ENCODE measurements at places on chromosomes 13 and 19. TPM values are rescaled to one million over a fixed set of nuclear protein-coding genes. Genes with fewer than 3 reads are reported as not detected.

DNA sequence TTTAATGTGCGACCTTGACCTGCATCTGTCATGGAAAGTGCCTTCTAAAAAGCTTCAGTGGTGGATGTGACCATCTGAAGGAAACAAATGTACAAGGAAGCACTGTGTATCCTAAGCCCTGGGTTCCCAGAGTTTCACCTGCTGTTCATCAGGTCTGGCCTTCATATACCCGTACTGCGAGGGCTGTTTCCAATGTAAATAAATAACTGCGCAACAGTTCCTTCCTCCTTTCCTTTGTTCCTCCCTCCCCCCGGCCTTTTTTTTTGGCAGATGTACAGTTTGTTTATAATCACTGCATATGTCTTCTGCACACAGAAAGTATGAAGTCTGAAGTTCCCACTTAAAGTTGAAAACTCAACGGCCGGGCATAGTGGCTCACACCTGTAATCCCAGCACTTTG, 5.2 kb downstream of the FAAP24 start:
- DNase-seq = no peak

DNA sequence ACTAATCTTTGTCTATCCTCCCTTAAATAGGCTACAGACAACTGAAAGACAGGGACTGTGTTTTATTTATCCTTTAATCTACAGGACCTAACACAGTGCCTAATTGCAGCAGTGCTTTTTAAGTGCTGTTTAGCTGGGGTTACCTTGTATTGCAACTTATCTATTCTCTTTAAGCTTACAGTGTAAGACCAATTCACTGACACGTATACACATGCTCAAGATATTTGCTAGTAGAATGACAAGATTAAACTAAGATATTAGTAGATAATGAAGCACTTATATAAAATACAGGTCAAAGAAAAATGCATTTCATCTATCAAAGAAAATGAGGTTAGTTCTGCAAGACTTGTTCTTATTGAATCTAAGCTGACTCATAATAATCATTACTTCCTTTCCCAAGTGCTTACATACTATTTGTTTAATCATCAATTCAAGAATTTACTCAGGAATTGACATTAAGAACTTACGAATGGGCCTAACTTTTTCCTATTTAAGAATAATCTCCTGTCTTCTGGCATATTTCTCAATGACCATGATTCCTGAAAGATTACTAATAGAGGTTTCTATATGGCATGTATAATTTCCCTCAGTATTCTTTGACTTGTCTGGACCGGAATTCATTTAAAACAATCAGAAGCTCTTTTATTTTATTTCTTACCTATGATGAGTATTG, 75.8 kb upstream of the MAB21L1 start:
- DNase-seq = no peak

CYP4F2 gene
- not detected for total RNA-seq

- DNase-seq = no peak
Measured at GRCh38 chr13:87820241-87820640, 149.1 kb downstream of the SLITRK5 start.

KCNC3 gene
- 0.32 TPM for total RNA-seq

ATP12A gene
- not detected for total RNA-seq

DNA sequence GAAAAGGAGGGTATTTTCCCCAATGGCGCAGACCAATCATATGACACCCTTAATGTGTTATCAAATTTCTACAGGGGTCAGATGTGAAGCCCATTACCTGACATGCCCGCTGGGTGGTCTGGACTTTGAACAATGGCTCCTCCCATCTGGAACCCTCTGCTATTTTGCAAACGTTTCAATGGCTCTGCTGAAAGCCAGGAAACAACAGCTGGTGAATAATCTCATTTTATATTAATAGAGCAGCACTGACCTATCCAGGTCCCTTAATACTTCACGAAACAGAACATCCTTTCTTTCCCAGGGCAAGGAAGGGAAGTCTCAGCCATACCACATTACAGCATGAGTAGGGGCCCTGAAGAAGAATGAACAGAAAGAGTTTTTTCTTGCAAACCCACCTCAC, 20.3 kb upstream of the KPNA3 start:
- no peak for DNase-seq

MADCAM1 gene
- not detected for total RNA-seq

ZNF497 gene
- 0.84 TPM for total RNA-seq

DNA sequence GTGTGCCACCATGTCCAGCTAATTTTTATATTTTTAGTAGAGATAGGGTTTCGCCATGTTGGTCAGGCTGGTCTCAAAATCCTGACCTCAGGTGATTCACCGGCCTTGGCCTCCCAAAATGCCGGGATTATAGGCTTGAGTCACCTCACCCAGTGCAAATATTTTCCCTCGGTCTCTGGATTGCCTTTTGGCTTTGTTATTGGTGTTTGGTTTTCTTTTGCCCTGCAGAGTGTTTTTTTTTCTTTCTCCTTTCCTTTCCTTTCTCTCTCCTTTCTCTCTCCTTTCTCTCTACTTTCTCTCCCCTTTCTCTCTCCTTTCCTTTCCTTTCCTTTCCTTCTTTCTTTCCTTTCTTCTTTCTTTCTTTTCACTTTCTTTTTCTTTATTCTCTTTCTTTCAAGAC, 33.2 kb downstream of the KDM4B start:
- no peak for DNase-seq

- DNase-seq = no peak
Measured at GRCh38 chr13:111403266-111403665, 82.8 kb downstream of the TEX29 start.

ZNF549 gene
- total RNA-seq = 3.7 TPM

DNA sequence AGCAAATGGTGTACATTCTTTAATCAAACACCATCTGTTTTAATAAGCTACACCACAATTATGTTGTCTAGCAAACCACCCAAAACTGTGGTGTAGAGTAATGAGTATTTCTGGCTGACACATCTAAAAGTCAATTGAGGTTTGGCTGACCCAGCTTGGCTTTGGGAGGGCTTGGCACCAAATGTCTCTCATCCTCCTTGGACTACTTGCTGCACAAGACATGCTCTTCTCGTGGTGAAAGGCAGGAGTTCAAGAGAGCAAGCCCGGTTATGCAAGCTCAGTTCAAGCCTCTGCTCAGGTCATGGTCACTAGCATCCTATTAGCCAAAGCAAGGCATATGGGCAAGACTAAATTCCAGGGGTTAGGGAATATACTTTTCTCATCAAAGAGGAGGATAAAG, 37.1 kb downstream of the LACC1 start:
- no peak for DNase-seq

LGALS14 gene
- total RNA-seq = not detected

SELENOV gene
- total RNA-seq = not detected

GRCh38 chr19:46299004-46299509, 2.2 kb downstream of the HIF3A start:
- DNase-seq = peak; percentile 99

DNA sequence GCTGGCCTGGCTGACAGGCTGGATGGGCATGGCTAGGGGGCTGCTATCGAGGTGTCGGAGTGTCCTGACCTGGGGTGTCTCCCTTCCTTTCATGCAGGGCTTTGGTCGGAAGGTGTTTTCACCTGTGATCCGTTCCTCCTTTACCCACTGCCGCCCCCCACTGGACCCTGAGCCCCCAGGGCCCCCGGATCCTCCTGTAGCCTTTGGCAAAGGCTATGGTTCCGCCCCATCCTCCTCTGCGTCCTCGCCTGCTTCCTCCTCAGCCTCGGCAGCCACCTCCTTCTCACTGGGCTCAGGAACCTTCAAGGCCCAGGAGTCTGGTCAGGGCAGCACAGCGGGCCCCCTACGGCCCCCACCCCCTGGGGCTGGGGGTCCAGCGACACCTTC, 11.8 kb upstream of the PRR19 start:
- no peak for DNase-seq

DNA sequence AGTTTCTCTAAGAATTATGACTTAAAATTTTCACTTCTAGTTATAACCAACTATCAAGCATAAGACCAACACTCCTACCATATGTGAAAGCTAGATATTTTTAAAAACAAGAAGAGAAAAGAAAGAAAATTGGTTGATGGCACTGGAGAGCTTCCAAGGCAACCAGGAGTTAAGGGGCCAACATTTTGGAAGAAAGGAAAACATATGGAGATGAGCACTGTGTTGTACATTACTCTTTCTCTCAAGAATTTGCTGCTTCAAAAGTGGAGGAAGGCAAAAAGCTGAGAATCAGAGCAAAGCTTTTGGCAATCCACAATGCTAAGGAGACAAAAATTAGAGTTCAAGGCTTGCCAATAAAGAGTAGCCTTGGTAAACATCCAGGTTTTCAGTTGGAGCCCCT, 446.2 kb downstream of the ITGBL1 start:
- no peak for DNase-seq

- DNase-seq = no peak
Measured at GRCh38 chr13:84574851-84575250, 692.6 kb upstream of the SLITRK1 start.

DNA sequence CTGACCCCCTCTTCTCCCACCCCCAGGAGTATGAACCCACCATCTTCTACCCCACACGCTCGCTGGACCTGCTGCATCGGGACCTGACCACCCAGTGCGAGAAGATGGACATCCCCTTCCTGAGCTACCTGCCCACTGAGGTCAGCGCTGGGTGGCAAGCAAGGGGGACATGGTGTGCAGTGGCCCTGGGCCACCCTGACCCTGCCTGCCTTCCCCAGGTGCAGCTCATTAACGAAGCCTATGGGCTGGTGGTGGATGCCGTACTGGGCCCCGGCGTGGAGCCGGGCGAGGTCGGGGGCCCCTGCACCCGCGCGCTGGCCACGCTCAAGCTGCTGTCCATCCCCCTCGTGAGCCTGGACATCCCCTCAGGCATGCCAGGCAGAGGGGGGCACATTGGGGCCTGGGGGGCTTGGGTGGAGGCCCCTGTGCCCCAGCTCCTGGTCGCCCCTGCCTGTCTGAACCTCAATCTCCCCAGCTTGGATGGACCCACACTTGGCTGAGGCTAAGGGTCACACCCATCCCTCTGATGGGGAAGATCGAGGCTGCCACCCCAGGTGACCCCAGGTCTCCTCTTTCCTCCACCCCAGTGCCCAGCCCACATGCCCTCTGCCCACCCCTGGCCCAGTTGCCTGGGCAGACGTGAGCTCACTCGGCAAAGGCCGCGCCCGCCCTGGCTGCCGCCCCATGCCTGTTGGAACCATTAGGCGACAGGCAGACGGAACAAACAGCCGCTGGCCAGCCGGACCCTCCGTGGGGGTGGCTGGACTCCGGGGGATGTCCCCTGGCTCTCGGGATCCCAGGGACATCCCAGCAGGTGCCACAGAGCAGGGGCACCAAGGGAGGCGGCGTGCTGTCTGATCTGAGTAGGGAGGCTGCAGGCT, 2.5 kb upstream of the CILP2 start:
- no peak for DNase-seq

DNA sequence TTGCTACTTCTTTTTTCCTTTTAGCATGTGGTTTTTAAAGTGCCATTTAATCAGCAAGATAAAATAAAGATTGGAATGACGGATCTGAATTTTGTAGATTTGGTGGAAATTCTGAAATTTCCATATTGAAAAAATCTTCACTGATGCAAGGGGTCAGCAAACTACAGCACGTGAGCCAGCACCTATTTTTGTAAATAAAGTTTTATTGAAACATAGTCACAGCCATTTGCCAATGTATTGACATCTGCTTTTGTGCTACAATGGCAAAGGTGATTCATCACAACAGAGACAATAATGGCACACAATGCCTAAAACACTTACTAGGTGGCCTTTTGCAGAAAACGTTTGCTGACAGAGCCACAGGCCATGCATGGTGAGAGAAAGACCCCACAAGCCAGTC, 226.4 kb downstream of the ABCC4 start:
- no peak for DNase-seq

REEP6 gene
- total RNA-seq = 0.99 TPM
